Astrocyte (in vitro differentiated cells and primary cell): ENCODE measurements at places on chromosomes 1 and 21. TPM values are rescaled to one million over a fixed set of nuclear protein-coding genes. Genes with fewer than 3 reads are reported as not detected.

- no peak for DNase-seq
Measured at GRCh38 chr1:225146478-225146877, 217.0 kb downstream of the DNAH14 start.

GRCh38 chr1:167052389-167052788, 37.8 kb downstream of the GPA33 start:
- DNase-seq, result no peak

DNA sequence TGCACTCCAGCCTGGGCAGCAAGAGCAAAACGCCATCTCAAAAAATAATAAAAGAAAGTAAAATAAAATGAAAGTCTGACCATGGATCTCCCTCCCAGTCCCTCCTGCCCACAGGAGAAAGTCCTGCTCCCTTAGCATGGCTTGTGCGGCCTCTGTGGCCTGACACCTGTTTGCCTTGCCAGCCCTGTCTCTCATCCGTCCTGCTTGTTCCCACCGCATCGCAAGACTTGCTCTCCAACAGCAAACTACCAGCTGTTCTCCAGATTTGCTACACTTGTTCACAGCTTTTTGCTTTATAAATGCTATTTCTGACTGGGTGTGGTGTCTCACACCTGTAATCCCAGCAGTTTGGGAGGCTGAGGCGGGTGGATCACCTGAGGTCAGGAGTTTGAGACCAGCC, 2.7 kb downstream of the ETV3L start:
- DNase-seq, result no peak

- DNase-seq, result peak; percentile 85
Measured at GRCh38 chr1:183956559-183957188, 80.9 kb downstream of the COLGALT2 start.

DNA sequence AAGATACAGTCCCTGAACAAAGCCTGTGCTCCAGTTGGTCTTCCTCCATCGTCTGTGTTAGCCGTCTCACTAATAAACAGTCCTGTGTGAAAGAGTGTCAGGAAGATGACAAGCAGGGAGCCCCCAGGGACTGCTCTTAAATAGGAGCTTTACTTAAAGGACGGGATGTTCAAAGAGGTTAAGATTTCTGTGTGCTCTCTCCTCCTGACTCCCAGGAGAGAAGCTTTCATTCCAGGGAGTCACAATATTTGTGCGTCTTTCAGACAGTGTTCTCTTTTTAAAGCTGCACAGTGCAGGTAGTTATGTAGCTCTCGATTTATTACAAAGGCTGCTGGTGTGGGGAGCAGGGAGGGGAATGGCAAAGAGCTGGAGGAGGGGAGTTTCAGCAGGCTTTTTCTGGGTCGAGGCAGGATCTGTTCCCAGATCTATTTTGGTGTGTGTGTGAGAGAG, 43.5 kb downstream of the STYXL2 start:
- no peak for DNase-seq

DNA sequence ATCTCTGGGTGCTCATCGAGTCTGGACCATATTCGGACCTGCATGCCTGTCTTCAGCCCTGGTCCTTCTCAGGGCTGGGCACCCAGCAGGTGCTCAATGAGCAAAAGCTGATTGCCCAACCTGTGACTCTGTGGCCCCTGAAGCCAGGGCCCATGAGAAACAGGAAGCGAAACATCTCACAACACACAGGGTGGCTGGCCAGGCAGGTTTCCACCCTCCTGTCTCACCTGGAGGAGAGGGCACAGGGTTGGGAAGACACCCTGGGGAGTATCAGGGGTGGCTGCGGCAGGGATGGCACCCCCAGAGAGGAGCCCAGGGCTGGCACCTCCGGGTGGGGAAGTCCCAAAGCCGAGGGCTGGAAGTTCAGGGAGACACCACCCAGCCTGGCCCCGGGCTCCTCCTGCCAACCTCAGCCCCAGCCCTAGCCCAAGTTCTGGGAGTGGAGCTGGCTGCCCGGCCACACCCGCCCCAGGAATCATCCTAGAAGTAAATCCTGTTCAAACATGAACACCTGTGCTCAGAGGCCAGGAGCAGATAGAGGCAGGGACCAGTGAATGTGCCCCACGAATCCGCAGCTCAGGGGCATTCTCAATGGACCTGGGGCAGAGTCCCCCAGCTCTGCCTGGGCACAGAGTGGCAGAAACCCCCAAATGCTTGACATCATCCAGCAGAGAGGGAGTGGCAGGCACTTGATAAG, 54.6 kb downstream of the RAP1GAP start:
- no peak for DNase-seq

The SLFNL1 gene
- total RNA-seq, result 0.14 and 0.18 TPM in 2 replicates

GRCh38 chr1:227567256-227567655, 3.9 kb downstream of the ZNF678 start:
- no peak for DNase-seq

DNA sequence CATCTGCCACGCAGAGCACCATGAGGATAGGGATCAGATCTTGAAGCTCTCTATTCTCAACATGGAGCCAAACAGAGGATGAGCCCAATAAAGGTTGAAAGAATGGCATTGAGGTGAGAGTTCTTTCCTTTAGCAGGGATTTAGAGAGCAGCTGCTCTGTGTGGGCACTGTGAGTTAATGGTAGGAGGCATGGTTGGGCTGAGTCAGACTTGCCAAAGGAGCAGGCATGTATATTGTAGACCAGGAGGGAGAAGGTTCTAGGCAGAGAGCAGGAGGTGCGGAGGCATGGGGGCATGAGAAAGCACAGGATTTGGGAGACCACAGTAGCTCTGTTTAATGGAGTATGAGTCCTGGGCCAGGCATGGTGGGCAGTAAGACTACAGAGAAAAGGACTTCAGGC, 32.0 kb downstream of the TMEM53 start:
- no peak for DNase-seq

DNA sequence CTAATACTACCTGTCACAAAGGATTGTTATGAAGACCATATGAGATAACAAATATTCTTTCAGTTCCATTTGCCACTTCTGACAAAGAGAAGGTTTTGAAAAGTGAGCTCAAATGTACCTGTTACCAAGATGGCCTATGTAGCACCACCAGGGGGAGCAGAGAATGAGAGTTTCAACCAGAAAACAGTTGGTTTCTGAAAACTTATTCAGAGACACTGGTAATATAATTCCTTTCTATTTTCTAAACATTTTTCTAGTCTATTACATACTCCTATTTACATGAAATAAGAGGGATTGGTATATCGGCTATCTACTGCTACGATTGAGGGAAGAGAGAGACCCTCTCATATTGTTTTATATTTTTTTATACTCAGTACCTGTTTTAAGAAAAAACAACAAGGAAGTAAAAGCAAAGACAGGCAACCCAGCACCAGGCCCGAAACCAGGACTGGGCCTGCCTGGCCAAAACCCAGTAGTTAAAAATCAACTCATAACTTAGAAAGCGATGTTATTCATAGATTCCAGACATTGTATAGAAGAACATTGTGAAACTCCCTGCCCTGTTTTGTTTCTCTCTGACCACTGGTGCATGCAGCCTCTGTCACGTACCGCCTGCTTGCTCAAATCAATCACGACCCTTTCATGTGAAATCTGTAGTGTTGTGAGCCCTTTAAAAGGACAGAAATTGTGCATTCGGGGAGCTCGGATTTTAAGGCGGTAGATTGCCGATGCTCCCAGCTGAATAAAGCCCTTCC, 48.3 kb downstream of the IL23R start:
- DNase-seq, result peak; percentile 8
